T follicular helper cell (primary cell): ENCODE measurements at places on chromosomes 1 and 21.

- DNase-seq: no peak
Observed at GRCh38 chr1:180343921-180344769, 114.1 kb downstream of the LHX4 start.

DNA sequence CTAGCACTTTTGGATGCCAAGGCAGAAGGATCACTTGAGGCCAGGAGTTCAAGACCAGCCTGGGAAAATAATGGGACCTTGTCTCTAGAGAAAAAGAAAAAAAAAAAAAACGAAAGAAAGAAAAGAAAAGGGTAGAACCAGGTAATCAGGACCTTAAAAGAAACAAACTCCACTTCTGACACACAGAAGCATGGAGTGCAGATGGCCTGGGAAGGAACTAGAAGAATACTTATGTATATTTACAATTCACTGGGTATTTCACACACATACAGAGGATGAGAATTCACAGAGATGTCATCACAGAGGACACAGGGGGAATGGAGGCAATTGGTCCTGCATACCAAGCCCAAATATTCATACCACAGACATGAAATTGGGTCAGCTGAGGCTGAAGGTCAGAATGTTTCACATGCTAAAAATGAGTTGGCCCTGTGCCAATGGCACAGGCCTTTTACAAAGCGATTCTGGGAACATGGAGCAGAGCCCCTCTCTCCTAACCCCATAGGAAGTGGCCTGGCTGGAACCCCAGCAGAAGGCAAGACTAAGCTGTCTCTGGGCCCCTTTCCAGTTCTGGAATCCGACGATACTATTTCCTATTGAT lies 4.4 kb downstream of the B4GALT3 start:
- DNase-seq: no peak

DNA sequence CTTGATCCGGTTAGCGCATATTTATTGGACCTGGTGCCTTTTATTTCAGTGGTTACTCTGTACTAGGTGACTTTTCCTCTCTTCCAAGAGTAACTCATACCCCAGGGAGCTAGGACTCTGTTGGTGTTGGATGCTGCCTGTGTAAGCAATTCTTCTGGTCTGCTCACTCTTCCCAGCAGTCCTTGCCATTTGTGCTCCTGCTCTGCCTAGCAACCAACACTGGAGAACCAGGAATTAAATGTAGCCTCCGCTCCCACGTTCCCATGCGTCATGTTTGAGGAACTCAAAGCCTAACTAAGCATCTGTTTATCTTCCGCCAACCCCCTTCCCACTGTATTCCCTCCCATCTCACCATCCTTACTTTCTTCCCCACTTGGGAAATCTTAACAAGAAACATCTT lies 65.7 kb upstream of the RAVER2 start:
- DNase-seq: no peak

DNA sequence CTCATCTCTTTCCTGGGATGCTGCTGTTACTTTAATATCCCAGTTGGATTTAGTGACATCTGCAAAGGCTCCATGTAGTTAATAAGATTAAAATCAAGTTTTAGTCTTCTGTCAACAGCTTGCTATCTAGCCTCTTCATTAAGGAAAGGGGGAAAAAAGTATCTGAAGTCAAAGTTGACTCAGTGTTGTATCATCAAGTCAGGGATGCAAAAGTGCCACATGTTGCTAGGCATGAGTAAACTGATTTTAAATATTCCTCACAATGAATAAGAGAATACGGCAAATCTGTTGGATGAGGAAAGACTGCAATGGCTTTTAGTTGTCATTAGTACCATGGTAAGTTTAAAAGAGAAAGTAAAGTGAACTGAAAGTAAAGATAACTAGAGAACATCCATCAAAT lies 383.2 kb upstream of the ZRANB2 start:
- DNase-seq: no peak

GRCh38 chr1:46186076-46186475 lies 9.8 kb upstream of the P3R3URF start:
- DNase-seq: no peak

DNA sequence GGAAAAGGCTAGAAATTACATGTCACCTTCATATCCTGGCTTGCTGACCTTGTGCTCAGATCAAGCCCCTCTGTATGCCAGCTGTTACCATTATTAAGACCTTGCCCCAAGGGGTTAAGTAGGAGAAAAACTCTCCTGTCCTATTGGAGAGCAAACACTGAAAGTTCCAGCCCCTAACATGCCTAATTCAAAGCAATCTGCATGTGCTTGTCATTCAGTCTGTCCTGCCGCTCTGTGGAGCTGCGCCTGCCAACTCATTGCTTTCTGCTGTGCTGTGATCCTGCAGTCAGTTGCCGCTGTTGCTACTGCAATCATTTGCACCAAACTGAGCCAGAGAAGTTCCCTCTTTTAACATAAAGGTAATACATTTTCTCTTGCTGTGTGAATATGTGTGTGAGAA lies 113.4 kb downstream of the DISP1 start:
- DNase-seq: no peak

DNA sequence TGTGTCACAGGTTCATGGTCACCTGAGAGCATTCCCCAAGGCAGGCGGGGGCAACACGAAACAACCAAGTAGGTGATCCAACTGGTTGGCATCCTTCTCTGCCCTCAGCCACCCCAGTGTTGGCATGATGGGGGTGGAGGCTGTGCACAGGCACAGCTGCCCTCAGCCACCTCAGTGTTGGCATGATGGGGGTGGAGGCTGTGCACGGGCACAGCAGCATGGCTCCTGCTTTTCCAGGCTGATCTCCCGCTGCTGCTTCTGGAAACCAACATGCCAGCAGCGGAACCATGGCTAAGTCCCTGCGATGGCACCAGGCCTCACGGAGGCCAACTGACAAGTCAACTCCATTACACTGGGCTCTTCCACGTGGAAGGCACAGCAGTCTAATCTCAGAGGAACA lies 447.8 kb downstream of the PTPRU start:
- no peak for DNase-seq

GRCh38 chr1:201307760-201308499 lies 24.6 kb downstream of the PKP1 start:
- DNase-seq: no peak

- DNase-seq: no peak
Observed at GRCh38 chr1:237809099-237809498, 81.6 kb downstream of the ZP4 start.

- DNase-seq: no peak
Observed at GRCh38 chr1:8122160-8122476, 96.0 kb upstream of the ERRFI1 start.

DNA sequence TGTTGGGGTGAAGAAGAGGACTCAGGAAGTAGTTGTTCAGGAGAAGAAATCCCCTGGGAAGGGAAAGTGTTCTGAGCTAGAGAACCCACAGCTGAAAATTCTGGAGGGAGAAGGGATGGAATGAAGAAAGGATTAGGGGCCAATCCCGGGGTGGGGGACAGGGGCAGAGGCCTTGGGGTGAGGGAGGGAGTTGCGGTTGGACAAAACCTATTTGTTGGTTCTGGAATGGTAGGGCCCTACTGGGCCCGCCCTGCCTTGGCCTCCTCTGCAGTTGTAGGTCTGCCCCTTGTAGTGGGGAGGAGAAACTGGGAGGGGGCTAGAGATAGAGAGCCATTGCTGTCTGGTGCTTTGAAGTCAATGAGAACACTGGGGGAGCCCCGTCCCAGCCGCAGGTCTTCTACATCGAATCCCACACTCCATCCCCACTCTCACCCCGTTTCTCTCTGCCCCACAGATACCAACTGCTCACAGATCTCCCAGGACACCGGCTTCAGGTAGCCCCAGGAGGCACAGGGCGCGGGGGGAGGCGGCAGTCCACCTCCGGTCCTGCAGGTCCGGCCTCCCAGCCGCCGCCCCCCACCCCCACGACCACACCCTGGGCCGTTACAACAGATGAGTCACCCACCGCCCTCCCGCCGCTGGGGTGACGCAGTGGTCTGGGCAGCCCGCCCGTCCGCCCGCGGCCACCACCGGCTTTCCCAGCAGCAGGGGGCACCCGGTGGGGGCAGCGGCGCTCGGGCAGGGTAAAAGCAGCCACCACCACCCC lies 1.1 kb downstream of the TAGLN2 start:
- DNase-seq: peak; percentile 66

DNA sequence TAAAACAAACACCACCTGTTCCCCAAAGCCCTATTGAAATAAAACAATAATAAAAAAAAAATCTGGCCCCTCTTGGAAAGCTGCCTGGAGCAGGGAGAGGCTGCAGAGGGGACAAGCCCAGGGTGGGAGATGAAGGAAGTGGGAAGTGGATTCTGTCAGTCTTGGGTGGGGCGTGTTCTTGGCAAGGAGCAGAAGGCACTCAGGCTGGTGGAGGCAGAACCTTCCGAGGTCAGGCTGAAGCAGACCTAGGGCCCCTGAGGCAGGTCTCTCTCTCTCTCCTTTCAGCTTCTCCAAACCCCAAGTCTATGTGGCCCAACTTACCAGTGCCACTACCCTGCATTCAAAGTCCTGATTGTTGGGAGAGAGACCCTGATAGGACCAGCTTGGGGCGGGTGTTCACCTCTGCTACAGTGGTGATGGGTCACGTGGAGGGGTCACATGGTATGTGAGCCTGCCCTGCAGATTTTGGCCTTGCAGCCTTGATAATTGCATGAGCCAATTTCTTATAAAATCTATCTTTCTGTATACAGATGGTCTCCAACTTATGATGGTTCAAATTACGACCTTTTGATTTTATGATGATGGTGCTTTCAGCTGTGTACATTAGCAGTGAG lies 145.4 kb upstream of the C1orf174 start:
- no peak for DNase-seq

DNA sequence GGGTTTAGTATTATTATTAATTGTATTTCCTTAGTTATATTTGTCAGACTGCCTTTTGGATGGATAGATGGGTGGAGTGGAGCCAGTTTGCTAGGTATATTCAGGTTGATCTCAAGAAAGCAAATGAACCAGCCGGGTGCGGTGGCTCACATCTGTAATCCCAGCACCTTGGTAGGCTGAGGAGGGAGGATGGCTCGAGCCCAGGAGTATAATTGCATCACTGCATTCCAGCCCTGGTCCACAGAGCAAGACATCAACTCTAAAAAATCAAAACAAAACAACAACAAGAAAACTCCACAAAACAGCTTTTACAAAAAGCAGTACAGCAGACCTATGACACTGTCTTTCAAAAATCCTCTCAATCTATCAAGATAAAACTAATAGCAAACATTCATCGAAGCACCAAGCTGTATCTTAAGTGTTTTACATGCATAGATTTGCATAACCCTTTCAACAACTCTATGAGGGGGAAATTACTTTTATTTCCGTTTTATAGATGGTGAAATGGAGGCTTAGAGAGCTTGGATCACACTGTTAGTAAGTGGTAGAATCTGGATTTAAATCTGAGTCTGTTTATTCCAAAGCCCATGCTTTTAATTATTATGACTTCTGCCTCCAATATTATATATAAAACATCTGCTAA lies 25.5 kb downstream of the KMO start:
- DNase-seq: no peak

GRCh38 chr21:35511696-35512162 lies 462.6 kb upstream of the RUNX1 start:
- no peak for DNase-seq

- DNase-seq: no peak
Observed at GRCh38 chr1:208756339-208756981, 512.3 kb upstream of the PLXNA2 start.

GRCh38 chr1:152870831-152871730 lies 7.0 kb upstream of the SMCP start:
- DNase-seq: no peak

- no peak for DNase-seq
Observed at GRCh38 chr1:205310976-205311704, 10.4 kb downstream of the NUAK2 start.

- DNase-seq: no peak
Observed at GRCh38 chr21:41112740-41113692, 54.9 kb upstream of the BACE2 start.
